ENCODE measurements at places on chromosomes 7 and 10.

GRCh38 chr10:129369566-129369965, 97.5 kb upstream of the MGMT start:
- no peak for DNase-seq

GRCh38 chr10:68938117-68938516, 17.9 kb upstream of the DDX21 start:
- no peak for DNase-seq

DNA sequence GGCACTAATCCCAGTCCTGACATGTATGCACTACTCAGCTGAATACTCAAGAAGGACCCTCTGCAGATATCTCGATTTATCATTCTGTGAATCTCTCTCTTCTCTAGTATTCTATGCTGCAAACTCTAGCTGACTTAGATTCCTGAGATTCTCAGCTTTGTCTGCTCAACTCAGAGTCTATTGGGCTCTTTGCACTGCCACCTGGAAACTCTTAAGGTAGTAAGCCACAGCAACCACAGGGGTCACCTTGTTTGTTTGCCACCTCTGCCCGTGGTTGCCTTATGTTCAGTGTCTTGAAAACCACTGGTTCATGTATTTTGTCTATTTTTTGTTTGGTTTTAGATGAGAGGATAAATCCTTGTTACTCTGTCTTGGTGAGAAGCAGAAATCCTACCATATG, 72.9 kb downstream of the SP8 start:
- no peak for DNase-seq

DNA sequence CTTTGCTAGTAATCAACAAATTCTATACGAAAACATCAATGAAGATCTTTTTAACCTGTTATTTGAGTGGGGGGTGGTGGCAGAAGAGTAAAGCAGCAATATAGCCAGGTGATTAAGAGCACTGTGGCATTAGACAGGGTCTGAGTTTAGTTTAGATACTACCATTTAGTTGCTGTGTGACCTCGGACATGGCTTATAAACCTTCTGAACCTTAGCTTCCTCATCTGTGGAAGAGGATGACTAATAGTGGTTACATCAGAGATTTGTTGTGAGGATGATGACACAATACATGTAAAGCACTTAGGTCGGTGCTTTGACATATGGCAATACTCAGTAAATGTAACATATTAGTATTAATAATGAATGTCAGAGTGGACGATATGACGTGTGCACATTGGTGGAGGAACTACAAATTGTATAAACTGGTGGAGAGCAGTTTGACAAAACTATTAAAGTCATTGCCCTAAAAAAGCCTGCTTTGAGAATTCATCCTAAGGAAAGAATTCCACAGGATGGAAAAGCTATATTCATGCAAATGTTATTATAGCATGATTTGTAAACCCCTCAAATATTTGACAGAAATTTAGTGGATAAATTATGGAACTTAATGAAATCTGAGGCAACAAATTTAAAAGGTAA, 24.3 kb downstream of the SPAG6 start:
- DNase-seq: no peak

DNA sequence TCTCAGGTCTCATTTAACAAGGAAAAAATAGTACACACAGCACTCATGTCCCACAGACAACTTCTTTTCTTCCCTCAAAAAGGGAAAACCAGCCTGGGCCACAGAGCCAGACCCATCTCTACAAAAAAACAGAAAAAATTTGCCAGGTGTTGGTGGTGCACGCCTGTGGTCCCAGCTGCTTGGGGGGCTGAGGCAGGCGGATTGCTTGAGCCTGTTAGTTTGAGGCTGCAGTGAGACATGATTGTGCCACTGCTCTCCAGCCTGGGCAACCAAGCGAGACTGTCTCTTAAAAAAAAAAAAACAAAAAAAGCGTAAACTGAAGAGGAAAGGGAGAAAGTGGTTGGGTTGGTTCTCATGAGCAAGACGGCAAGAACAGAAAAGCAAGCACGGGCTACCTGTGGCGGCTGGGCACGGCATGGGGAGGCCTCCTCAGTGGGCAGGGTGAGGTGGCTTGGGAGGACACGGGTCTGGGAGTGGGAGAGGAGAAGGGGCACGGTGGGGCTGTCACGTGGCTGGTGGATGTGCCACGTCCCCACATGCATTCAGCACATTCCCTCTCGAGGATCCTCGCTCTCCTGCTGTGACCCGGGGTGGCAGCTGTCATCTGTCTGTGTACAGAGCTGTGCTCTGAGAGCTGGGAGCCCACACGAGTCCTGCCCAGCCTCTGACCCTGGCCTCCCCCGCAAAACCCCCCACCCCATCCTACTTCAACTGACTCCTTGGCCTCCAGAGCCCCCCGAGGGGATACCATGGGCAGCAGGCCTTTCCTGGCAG, 219.7 kb downstream of the MLLT10 start:
- no peak for DNase-seq

- DNase-seq: no peak
Measured at GRCh38 chr7:66735850-66736249, 4.7 kb upstream of the RABGEF1 start.

- peak; percentile 35 for DNase-seq
Measured at GRCh38 chr10:79149662-79150443, 81.1 kb downstream of the ZMIZ1 start.

DNA sequence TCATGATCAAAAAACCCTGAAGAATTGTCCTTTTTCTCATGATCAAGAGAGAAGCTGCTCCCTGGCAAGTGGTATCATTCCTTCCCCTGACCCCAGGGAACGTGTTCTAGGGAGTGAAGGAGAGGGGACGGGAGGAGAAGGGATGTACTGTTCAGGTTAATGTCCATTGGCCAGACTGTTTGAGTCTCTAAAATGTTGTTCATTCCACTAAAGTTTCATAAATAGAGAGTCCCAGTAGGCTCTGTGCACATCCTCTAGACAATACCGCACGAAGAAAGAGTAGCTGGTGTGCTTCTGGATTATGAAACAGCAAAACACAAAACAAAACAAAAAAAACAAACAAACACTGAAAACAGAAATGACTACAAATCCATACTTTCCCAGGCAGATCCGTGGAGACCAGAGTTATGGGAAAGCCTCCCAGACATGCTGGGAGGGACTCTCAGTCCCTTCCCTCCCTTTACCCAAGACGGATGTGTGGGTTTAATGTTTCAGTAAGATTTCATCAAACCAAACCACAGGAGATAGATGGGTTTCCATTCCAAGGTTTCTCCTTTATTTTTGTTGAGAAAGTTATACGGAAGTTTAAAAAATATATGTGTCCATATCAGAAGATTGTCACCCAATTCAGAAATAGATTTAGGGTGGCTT, 66.5 kb upstream of the TNS3 start:
- DNase-seq: no peak

GRCh38 chr10:103836861-103837260, 18.5 kb downstream of the SH3PXD2A start:
- no peak for DNase-seq

GRCh38 chr7:130160023-130160422, 45.2 kb downstream of the TMEM209 start:
- DNase-seq: no peak

DNA sequence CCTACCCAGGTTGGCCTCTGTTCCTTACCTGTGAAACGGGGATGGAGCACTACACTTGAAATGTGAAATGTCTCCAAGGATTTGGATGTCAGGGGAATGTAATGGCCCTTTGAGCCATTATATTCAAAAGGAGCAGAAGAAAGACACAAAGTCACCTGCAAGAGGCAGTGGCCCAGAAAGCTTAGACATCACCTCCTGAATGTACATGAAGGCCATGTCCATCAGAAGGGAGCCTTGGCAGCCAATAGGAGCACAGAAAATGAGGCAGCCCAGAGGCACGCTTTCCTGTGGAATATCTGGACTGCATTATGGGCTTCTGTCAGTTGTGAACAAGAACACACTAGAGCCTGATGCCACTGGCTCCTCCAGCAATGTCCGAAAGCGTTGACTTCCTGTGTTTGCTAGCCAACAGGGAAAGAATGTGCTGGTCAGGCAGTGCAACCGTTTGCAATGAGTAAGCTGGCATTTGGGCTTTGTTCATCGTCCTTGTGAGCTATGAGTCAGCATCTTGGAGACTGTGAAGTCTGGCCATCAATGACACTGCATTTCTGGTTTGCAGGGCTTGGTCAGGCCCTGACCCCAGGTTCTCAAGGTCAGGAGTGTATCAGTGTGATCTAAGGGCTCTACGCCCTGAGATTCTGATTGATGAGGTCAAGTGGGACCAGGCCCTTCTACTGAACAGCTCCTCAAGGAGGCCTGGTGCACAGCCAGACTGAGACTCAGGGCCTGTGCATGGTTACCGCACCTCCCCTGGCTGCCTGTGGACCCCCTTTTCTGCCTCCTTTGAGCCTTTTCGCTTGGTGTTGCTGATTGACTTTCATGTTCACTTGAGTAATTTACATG, 222.4 kb downstream of the RPS24 start:
- peak; percentile 58 for DNase-seq

- no peak for DNase-seq
Measured at GRCh38 chr10:116985611-116986010, 19.4 kb downstream of the SHTN1 start.

DNA sequence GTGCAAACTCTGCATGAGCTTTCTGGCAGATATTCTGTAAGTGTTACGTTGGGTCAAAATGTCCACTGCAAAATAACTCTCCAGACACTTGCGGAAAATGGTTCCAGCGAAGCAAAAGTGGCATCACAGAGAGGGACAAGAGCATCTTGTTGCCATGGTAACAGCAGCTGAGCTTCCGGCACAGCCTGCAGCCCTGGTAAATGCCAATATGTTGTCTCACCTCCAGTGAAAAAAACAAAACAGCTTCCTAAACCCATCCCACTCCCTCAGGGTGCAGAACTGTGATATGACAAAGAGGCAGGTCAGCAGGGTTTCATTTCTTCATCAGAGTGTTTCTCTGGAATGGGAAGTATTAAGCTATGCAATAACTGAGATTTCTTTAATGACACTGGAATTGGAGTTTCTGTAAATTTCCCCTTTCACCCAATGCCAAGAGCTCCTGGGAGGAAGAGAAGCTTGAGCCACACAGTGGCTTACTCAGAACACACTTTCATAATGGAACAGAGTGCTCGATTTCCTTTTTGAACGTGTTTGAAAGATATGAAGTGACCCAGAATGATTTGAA, 65.6 kb downstream of the FOXI2 start:
- no peak for DNase-seq
